ENCODE measurements at places on chromosomes 3 and 15. TPM values are rescaled to one million over a fixed set of nuclear protein-coding genes. Genes with fewer than 3 reads are reported as not detected.

The LMAN1L gene
- total RNA-seq: 0.32 TPM

The HIGD2B gene
- total RNA-seq: 0.16 TPM

The IL5RA gene
- total RNA-seq: 0.18 TPM

The C15orf62 gene
- 0.76 TPM for total RNA-seq

The SPESP1 gene
- total RNA-seq: 0.97 TPM

The SMAD6 gene
- total RNA-seq: 0.43 TPM

The FEM1B gene
- 50.4 TPM for total RNA-seq

The CTDSPL gene
- 8.7 TPM for total RNA-seq

The ACKR2 gene
- total RNA-seq: 0.44 TPM

DNA sequence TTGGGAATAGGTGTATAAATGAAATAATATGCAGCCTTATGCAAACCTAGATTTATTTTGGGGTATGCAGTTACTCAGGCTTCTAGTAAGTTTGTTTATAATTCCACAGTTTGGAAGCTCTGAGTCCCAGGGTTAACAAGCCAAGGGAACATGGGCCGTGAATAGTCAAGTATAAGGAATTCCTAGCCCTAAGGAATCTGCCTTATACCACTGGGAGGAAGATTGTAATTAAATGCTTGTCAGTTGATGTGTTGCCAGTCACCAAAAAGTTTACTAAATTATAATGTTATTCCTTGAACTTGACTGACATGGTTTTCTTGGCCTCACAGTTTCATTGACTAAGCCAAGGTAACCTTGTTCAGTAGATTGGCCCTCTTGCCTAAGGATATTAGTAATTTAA is 72.4 kb upstream of the SGO1 start:
- DNase-seq: no peak

- DNase-seq: no peak
These were observed 140.5 kb downstream of the LRRK1 start for GRCh38 chr15:101059381-101060341.

GRCh38 chr3:36920884-36921567 is 23.8 kb downstream of the TRANK1 start:
- no peak for DNase-seq

GRCh38 chr3:136122006-136122405 is 74.1 kb downstream of the MSL2 start:
- DNase-seq: no peak

DNA sequence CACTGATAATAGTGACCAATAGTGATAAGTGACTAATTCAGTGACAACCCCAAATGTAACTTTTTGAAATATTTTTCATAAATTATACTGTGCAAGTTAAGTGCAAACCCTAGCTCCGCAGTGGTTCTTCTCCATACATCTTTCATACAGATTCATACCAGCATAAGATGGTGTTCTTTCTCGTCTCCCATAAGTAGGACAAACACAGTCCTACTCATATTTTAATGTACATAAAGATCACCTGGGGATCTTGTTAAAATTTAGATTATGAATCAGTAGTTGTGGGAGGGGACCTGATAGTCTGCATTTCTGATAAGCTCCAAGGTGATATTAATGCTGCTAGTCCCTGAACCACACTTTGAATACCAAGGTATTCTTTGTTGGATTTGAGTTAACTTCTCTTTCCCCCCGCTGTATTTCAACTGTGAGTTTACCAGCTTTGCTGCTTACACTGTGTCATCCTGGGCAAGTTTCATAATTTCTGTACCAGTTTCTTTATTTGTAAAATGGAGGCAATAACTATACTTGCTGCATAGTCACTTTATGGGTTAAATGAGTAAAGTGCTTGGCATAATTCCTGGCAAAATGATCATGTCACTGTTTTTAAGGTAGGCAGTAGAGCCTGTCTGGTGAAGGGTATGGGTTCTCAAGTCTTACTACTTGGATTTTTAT is 34.7 kb upstream of the C3orf38 start:
- DNase-seq: no peak

DNA sequence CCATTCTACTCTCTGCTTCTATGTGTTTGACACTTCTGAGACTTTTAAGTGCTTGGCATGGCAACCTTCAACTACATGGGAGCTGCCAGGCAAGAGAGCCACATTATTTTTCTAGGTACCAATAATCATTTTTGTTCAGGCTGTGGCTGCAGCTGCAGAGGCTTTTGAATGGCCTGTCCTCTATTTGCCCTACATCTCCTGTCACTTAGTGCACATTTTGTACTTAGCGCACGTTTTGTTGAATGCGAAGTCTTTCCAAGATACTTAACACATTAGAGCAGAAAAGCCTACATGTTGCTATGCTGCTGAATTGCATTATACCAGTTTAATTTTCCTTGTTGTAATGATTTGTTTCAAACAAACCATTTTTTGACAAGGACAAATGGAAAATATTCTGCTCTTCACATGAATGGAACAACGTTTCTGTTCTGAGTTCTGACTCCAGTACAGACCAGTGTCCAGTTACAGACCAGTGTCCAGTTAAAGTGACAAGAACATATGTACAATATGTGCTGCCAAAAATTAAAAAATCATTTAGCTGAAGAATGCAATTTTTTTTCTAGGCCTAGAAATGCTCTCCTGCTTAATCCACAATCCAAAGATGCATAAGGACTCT is 113.9 kb downstream of the ABI3BP start:
- DNase-seq: no peak

DNA sequence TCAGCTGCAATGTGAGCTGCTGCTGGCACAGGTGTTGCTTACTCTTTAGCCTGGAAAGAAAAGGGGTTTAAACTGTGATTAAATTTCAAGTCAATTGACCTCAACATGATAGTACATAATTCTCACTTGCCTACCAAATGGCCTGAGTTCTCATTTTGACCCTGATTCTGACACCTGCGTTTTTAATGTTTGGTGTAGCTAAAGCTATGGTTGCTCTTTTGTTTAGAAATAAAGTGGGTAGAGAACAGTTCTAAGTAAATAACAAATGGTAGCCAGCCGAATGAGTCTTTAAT is 100.8 kb upstream of the SOX2 start:
- DNase-seq: no peak

DNA sequence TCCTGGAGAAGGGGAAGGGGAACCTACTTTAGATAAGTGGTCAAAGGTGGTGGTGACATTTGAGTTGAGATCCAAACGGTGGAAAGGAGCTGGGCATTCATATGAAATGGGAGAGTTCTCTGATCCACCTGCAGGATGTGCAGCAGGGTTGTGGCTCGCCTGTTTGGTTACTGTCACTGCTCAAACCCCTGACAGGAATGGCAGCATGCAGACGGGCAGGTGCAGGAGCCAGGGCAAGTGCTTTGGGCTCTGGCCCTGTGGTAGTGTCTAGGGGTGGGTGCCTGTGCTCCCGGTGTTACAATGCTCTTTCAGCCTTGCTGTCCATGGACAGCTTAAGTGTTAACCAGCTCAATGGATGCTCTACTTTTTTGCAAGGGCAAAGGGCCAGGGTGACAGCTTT is 18.5 kb downstream of the PAQR9 start:
- no peak for DNase-seq

DNA sequence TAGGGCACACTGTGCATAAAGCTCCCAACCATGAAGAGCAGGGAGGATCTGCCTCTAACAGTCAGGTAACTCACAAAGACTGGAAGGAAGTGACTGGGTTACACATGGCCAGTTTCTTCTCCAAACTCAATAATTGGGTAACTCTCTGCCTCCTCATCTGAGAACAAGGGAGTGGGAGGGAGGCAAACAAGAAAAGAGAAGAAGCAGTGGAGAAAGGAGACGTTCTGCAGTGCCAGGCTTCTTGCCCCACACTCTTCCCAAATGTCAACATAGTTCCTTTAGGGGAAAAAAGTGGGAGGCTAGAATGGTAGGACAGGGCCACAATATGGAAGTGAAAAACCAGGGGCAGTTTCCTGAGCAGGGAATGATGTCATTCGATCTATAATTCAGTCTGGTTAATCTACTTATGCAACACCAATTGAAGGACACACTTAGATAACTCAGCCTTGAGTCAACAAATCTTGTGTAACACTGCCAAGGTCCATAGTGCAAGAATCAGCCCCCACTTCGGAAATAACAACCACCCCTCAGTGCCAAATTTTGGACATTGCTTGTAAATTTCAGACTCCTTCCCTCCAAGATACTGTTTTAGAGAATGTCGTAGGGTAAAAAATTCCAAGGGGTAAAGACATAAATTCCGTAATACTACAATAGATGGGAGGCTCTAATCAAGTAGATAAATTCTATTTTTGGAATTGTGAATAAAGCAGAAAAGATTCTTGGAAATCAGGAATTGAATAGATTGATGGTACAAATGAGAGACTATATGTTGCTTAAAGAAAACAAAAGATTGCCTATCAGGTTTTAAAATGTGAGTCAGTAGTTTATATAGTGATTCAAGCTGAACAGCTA is 143.0 kb downstream of the LPP start:
- no peak for DNase-seq

- DNase-seq: no peak
These were observed 3.3 kb upstream of the WNT5A start for GRCh38 chr3:55490276-55490913.

DNA sequence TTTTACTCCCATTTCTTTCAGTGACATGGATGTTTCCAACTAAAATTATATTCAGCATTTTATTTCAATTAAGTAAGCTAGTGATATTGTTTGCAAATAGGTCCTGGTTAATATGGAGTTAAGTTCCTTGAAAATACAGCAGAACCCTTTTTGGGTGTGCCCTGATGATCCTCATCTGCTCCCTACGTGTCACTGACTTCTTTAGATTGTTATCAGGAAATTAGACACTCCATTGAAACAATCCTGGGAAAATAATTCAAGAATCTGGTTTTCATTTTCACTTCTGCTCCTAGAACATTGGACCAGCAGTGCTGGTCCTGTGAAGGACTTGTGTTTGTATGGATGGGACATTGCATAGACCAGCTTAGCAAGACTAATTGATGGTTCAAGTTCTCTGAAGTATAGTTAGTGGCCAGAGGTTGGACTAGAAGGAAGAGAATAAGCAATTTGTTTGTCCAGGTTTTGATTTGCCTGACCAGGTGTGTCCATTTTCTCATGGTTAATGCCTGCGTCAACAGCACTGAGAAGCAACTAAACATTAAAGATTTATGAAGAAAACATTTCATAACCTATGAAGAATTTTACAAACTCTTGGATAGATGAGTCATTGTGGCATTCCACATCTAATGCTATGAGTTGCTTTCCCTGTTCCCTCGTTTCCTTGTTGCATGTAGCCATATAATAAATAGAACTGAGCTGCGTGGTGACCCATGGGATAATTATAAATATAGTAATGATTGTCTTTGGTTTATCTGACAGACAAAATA is 95.8 kb downstream of the ZPLD1 start:
- no peak for DNase-seq

DNA sequence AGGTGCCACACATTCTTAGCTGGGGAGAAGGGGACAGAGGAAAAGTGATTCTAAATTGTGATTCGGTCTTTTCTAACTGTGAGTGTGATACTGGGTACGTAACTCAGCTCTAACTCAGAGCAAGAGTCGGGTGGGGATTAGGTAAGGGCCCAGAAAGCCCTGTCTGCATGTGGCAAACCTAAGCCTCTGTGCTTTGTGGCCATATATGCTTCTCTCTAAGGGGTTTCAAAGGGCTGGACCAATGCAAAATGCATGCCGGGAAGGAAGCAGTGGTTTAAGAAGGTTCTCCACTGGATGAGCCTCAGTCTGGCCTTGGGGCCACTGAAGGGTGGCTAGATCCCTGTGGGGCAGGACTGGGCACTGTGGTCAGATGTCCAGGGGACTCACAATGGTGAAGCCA is 275.8 kb downstream of the PLCL2 start:
- no peak for DNase-seq

DNA sequence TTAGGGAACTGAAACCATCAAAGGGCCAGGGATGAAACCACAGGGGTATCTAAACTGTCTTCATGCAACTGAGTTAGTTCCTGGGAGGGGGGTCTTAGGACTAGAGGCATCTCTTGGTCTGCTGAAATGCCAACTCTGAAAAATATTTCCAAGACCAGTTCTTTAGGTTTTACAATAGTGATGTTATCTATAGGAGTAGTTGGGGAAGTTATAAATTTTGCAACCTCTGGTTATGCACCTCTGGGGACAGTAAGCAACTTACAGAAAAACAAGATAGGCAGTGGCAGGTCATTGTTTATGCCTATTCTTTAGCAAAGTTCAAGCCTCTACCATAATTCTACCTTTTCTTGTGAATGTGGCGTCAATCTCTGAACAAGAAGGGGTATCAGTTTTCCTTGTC is 60.5 kb upstream of the MINAR1 start:
- DNase-seq: no peak

- DNase-seq: no peak
These were observed 64.4 kb upstream of the SKOR1 start for GRCh38 chr15:67760901-67761300.

GRCh38 chr3:56336023-56336422 is 132.2 kb downstream of the ERC2 start:
- no peak for DNase-seq

DNA sequence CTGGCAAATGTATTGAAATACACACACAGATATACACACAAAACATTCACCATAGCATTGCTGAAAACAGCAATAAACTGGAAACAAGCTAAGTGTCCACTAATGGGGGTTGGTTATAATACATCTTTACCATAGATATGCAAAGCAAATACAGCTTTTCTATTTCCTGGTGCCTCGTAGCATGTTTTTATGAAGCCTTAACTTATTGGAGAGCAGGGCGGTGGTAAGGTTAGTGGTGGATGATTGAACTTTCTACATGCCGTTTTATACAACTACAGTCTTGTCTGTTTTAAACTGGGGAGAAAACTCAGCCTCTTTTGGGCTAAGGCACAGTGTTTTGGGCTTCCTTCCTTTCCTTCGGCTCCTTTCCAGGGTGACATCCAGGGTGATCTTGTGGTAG is 104.5 kb downstream of the NR2F2 start:
- no peak for DNase-seq
